ENCODE measurements at places on chromosomes 13 and 19.
A peak's percentile ranks its signal among the peaks of the same experiment; 100 is the strongest.

DNA sequence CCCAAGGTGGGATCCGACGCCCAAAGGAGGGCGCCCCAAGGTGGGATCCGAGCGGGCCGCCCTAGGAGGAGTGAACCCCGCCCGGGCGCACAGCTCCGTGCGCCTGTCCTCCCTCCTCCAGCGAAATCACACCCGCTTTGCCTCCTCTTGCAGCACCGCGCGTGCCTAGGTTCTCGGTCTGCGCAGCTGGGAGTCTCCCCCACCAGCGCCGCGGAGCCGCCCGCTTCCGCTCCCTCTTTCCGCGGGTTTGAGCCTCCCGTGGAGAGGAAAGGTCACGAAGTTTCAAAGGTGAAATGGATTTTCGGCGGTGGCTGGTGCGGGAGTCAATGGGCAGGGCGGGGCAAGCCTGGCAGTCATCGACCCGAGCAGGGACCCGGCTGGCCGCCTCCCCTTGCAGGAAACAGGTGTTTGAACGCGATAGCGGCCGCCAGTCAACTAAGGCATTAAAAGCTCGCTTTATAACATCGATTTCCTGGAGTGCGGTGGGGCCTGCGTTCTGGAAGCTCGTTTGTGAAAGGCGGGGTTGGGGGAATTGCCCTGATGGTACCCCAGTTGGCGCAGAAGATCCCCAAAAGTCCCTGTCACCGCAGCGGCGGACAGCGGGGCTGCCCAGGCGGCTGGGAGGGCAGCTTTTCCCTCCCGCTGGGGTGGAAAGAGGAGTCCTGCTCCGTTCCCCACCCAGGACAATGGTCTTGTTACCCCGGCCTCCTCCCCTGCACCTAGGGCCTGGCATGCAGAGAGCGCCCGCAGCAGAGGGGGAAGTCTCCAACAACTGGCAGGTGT is 9.0 kb upstream of the SOX1 start:
- peak; percentile 94 for DNase-seq

- DNase-seq = no peak
These were observed 66.8 kb downstream of the IFT88 start for GRCh38 chr13:20633802-20634201.

- DNase-seq = peak; percentile 95
These were observed 46.9 kb downstream of the KLF2 start for GRCh38 chr19:16371540-16371986.

GRCh38 chr13:37360556-37360955 is 238.0 kb downstream of the POSTN start:
- DNase-seq = no peak

- peak; percentile 32 for DNase-seq
These were observed 299.0 kb downstream of the ITGBL1 start for GRCh38 chr13:101751488-101751887.

- no peak for DNase-seq
These were observed 261 bp downstream of the FARP1 start for GRCh38 chr13:98143157-98143553.

GRCh38 chr19:38736036-38736412 is 8.2 kb downstream of the CAPN12 start:
- DNase-seq = peak; percentile 76

GRCh38 chr13:24313439-24313838 is 4.1 kb downstream of the C1QTNF9 start:
- DNase-seq = peak; percentile 14

DNA sequence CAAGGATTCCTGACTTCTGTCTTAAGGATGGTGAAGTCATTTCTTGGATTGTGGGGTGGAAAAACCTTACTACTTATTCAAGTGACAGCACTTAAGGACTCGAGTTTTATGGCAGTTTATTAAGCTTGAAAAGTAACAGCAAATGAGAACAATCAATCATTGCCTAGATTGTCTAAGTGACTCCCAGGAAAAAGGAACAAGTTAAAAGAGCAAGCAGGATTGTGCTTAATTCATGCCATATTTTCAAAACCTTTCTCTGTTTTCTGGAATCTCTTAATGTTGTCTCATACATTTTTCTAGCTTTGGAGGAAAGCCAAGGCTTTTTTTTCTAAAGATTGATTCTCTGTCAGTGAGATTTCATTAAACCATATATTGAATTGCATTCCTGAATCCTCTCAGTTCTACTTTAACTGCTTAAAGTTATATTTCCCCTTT is 236.2 kb upstream of the HTR2A start:
- DNase-seq = no peak

GRCh38 chr13:39012608-39013007 is 22.0 kb upstream of the STOML3 start:
- DNase-seq = no peak

DNA sequence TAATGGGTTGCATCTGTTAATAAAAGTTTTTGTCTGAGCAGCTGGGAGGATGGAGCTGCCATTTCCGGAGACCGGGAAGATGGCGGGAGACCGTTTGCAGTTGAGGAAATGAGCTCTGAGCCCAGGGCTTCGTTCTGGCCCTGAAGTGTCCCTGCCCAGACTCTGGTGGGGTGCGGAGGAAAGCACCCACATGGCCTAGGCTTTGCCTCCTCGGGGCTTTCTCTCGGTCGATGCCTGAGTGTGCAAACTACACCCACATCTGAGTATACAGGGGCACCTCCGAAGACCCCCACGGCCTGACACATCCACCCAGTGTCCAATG is 15.6 kb upstream of the NANOS3 start:
- DNase-seq = no peak

DNA sequence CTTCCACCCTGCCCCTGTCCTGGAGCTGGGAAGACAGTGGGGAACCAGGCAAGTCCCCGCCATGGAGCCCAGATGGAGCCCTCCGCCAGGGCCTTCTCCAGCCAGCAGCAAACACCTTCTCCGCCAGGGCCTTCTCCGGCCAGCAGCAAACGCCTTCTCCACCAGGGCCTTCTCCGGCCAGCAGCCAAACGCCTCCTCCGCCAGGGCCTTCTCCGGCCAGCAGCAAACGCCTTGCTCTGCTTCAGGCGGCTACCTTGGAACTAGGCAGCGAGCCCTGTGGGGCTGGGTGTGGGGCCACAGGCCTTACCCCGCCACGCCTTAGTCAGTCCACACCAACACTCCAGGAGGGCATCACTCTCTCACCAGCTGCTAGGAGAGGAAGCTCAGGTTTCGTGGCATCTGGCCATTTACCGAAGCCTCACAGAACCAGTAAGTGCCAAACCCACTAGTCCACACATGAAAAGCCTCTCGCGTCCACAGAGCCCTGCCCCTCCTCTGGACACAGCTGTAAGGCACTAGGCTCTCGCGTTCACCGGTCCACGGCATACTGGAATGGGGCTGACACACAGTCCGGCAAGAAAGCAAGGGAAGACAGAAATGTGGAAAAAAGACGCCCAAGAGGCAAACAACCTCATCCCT is 41.0 kb downstream of the MLLT1 start:
- peak; percentile 75 for DNase-seq

- DNase-seq = no peak
These were observed 27.0 kb upstream of the METTL21C start for GRCh38 chr13:102721800-102722231.

- peak; percentile 38 for DNase-seq
These were observed 6.8 kb upstream of the MBNL2 start for GRCh38 chr13:97215325-97215724.

DNA sequence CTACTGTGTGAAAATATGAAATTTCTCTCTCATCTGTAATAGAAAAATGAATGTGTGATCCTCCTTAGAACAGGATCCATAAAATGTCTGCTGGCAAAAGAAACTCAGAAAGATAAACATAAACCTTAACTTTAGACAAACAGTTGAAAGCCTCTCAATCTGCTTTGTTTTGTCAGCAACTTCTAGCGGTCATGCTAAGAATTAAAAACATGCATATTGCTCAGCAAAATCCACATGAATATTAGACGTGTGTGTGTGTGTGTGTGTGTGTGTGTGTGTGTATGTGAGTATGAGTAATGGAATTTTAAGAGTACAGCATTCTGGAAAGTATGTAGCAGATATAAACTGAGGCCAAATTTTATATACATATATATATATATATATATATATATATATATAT is 1779.2 kb upstream of the MIR17HG start:
- no peak for DNase-seq

DNA sequence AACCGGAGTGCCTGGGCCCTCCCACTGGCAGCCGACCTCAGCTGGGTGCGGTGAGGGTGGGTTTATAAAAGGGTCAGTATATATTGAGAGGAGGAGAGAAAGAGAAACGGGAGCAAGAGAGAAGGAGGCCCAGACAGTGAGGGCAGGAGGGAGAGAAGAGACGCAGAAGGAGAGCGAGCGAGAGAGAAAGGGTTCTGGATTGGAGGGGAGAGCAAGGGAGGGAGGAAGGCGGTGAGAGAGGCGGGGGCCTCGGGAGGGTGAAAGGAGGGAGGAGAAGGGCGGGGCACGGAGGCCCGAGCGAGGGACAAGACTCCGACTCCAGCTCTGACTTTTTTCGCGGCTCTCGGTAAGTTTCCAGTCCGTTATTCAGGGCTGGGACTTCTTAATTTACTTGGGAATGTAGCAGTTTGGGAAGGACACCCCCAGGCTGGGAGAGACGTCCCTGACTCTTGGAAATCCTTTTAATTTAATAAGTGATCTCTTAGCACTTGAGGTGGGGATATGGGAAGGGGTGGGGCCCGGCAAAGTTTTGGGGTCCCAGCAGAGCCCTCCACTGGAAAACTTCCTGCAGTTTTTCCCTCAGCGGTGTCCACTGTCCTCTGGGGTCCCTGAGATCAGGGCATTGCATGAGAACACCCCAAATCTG is at the start of gene EMP3:
TSS of gene EMP3 (plus strand) at position 288 of the 646 bp plus-strand sequence. CDS start 1,293 bp downstream, outside the sequence.
- DNase-seq = peak; percentile 91

DNA sequence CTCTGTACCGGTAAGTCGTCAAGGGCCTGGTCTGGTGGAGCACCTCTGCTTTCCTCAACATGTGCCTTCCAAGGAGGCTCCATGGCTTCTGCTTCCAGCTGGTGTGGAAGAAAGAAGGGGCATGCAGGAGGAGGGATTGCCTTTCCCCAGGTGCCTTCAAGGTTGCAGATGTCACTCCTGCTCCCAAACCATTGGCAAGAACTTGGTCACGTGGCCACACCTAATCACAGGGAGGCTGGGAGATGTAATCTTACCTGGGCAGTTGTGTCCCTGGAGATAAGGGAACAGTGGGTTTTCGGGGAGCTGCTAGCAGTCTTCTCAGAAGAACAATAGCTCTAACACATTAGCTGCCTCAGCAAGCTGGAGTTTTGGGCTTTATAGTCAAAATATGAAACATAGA is 9.7 kb upstream of the GPR18 start:
- no peak for DNase-seq

DNA sequence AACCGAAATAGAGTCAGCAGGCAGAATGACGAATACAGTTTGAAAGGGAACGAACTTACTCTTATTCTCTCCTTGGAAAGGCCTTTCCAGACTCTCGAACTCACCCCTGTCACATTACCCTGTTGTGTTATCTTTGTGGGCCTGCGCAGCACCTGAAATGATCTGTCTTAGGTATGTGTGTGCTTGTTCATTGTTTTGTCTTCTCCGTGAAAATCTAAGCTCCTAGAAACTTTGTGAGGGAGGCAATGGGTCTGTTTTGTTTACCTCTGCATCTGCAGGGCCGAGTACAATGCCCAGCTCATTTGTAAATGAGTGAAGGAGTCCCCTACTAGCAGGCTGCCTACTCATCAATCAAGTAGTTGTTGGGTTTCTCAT is 19.6 kb downstream of the HMGB1 start:
- DNase-seq = peak; percentile 18

GRCh38 chr19:3153286-3154230 is 17.7 kb downstream of the GNA15 start:
- DNase-seq = no peak

- peak; percentile 9 for DNase-seq
These were observed 106.9 kb downstream of the KLF12 start for GRCh38 chr13:74027161-74027779.

DNA sequence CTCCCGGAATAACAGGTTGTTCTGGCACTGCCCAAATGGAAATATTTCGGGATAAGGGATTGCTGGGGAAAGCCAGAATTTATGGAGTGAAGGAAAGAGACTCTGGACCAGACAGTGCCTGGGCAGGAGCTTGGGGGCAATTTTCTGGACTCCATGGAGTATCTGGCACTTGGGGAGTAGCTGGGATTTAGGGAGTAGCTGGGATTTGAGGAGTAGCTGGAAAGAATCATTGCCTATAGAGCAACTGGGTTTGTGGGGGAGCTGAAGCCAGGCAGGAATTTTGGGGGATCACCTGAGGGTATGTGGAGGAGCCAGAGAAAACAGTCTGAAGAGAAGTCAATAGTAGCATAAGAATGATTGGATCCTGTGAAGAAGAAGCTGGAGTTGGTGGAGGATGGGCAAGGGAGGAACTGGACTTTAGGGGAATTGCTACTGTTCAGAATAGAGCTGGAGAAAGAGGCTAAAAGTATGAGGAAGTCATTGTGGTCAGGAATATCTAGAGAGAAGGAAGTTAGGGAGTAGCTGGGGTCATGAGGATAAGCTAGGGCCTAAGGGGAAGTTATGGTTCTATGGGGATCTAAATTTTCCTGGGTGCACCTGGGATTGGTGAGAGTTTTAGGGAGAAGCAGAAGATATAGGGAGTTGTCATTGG is 14.8 kb downstream of the FSD1 start:
- peak; percentile 41 for DNase-seq

DNA sequence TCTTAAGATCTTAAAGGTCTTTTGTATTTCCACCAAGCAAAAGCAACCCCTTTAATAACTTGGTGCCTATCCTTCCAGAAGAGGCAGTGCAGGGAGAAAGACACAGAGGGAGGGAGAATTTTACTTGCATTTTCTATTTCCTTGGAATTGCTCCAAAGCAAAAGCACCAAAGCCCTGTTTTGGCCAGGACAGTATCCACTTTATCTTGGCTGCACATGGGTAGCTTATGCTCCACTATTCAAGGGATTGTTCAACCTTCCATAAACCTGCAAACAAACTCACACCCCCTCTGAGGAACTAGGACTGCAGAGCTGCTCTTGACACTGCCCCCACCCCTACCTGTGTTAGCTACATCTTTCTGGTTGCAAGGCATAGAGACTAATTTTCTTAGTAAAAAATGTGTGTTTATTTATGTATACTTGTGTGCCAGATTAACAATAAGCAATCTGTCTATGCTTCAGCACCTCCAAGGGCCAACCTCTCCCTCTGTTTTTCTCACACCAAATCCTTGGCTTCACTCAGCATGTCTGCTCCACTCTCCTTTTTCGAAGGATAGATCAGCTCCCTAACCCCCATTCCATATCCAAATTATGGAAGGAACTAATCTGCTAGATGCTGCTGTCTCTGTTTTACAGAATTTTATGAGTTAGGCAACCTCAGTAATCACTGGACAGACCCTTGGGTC is 68.1 kb upstream of the KLF12 start:
- no peak for DNase-seq

GRCh38 chr13:111210544-111211469 is 95.7 kb downstream of the ARHGEF7 start:
- DNase-seq = no peak

DNA sequence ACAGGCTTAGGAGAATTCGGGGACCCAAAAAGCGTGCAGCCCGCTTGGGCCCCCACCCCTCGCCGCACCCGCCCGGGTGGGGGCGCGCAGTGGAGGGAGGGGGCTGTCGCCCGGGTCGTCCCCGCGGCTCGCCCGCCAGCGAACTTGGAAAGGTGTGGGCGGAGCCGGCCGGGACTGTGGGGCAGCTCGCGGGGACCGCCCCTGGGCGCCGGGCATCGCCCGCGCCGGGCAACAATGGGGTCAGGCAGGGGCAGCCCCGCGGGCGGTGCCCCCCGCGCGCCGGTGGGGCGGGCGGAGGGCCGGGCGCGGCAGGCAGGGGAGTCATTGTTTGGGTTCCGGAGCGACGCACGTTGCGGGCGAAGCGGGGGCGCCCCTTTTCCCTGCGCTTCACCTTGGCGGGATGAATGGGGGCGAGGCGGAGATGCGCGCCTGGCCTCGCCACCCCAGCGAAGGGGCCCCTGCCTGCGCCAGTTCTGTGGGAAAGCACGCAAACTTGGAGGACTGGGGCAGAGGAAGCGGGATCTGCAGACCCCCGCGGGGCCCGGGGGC is 647 bp upstream of the KLF12 start:
- no peak for DNase-seq

GRCh38 chr19:48946463-48947257 is 8.0 kb upstream of the BAX start:
- DNase-seq = no peak

All from common myeloid progenitor, CD34-positive (primary cell).